ENCODE measurements at places on chromosomes 12 and 14.

DNA sequence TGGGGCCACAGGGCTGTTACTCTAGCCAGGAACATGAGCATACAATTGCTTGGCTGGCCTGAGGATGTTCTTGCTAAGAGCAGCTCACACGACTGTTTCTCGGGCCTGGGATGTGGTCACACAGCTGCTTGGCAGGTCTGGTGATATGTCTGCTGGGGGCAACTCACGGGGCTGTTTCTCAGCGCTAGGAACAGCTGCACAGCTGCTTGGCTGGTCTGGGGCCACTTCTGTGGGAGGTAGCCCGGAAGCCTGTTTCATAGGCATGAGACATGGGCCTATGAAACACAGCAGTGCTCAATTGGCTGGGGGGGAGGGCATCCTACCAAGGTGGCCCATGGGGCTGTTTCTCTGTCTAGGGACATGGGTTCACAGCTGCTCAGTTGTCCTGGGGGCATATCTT lies 73.4 kb upstream of the DDHD1 start:
- no peak for DNase-seq

GRCh38 chr14:105888784-105889665 lies 362.6 kb downstream of the TMEM121 start:
- DNase-seq, result no peak

- no peak for DNase-seq
Observed at GRCh38 chr12:121278169-121279070, 18.1 kb downstream of the CAMKK2 start.

GRCh38 chr14:51999084-51999483 lies 9.7 kb downstream of the RTRAF start:
- DNase-seq, result peak; percentile 81

GRCh38 chr14:72925815-72926291 lies 411 bp upstream of the DCAF4 start:
- DNase-seq, result no peak

DNA sequence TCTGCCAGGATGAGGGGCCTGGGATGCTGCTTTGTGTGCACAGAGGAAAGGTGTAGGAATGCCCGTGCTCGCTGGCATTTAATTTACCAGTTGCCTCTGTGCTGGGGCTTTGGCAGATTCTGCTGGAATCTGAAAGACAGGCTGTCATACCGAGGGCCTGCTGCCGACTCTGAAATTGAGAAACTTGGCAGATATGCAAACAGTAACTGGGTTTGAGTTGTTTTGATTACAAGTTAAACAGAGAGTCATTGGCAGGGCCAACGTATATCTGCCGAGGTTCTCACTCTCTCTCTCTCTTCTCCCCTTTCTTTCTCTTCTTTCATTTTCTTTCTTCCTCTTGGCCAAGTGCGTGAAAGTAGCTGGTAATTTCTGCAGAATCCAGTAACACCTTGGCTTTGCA lies 618.7 kb downstream of the VRK1 start:
- DNase-seq, result no peak

DNA sequence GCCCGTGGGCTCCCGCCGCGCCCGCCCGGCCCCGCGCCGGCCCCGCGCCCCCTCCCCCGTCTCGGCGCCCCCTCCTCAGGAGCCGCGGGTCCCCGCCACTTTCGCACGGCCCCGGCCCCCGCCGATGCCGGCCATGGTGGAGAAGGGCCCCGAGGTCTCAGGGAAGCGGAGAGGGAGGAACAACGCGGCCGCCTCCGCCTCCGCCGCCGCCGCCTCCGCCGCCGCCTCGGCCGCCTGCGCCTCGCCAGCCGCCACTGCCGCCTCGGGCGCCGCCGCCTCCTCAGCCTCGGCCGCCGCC lies 263 bp downstream of the RCOR1 start:
- no peak for DNase-seq

- DNase-seq, result no peak
Observed at GRCh38 chr12:44157359-44157758, 321.5 kb downstream of the TMEM117 start.

- DNase-seq, result no peak
Observed at GRCh38 chr14:104581521-104581920, 2.0 kb downstream of the C14orf180 start.

DNA sequence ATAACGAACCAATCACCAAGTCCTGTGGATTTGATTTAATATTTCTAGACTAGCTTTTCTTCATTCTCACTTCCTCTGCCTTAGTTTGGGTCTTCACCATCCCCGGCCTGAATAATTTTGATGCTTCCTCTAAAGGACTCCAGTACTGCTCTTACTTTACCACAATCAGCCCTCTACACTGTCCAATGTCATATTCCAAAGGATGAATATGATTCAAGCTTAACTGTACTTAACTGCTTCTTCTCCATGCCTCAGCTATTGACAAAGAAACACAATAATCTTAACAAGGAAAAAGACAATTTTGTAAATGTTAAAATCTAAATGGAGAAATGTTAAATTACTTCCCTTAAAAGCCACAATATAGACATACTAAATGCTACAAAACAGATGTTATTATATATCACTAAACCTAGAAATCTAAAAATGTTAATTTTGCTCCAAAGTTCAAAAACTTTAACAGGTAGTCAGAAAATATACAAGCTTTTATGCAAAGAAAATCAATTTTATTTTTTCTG lies 70.2 kb downstream of the STXBP6 start:
- DNase-seq, result no peak

DNA sequence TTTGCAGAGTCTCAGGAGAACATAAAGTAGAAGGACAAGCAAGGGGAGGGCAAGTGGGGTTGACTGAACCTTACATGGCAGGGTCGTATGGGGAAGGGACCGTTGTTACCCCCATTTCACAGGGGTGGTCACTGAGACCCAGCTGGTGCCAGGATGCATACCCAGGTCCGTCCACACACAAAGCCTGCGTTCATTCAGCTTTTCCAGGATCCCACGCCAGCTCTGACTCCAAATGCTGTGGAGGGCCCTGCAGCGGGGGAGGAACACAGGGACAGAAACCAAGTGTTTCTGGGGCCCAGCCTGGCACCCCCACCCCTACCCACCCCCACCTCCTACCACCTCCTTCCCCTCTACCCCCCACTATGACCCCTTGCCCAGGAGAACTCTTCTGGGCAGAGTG lies 16.5 kb upstream of the CHGA start:
- DNase-seq, result no peak

DNA sequence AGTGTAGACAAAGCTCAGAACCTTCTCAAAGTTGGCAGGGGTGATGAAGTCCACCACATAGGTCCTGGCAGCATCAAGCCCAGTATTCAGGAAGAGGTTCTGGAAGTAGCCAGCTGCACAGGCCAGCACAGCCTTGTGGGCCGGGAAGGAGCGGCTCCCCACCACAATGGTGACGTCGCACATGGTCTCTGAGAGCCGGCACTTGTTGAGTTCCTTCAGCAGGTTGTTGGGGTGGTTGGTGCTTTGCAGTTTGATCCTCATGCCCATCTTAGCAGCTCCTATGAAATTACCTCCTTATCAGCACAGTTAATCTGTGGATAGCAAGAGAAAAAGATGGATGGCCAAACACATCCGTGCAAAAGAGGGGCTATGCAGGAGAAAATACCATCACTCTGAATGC lies 1.7 kb downstream of the ZBTB39 start:
- no peak for DNase-seq

DNA sequence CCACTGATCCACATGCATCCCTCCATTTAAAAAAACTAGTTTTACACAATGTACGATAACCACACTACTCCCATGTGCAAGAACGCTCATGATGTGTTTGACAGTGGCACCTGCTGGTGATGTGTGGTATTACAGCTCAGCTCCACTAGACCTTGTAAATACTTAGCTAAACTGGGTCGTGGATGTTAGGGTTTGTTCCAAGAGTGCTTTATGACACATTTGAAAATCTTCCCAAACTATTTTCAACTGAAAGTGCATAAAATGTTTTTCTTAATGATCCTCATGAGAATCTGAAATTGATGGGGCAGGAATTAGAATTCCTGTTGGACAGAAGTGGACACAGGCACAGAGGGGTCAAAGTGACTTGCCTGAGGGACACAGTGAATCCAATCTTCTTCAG lies 99.2 kb downstream of the SCARB1 start:
- DNase-seq, result peak; percentile 73

DNA sequence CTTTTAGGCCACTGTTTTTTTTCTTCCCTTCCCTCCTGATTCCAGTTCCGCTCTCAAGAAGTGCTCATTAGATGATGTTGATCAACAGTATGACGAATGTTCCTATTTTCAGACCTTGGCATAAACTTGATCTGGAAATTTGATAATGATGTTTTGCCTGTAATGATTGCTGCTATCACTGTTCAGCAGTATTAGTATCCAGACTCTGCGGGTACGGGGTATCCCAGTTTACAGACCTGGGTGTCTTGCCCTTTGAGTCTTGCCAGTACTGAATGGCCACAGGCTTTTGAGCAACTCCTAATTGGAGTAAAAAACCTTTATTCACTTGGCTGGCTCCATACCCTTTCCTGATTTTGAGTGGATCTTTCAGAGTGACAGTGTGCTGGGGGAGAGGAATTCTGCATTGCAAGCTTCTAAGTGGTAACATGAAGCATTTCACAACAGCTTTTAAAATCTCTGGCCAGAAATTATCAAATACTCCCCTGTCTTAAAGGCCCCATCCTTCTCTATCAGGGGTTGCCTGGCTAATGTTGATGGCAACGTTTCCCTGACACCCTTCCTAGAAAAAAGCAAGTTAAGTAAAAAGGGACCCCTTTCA lies 5.9 kb upstream of the ASB8 start:
- DNase-seq, result no peak

- no peak for DNase-seq
Observed at GRCh38 chr12:133130808-133131128, 341 bp downstream of the ZNF10 start.

DNA sequence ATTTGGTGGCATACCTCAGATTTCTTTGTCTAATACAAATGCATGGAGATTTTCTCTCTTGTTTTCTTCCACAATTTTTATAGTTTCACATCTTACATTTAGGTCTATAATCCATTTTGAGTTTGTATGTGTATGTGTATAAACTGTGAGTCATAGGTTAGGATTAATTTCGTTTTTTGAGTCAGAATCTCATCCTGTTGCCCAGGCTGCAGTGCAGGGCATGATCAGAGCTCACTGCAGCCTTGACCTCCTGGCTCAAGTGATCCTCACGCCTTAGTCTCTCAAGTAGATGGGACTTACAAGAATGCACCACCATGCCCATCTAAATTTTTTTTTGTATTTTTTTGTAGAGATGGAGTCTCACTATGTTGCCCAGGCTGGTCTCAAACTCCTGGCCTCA lies 71.6 kb downstream of the OTOGL start:
- DNase-seq, result no peak

- DNase-seq, result peak; percentile 83
Observed at GRCh38 chr14:65179918-65180724, 77.8 kb upstream of the MAX start.

- DNase-seq, result peak; percentile 46
Observed at GRCh38 chr12:56150563-56150962, 1.8 kb upstream of the MYL6B start.

DNA sequence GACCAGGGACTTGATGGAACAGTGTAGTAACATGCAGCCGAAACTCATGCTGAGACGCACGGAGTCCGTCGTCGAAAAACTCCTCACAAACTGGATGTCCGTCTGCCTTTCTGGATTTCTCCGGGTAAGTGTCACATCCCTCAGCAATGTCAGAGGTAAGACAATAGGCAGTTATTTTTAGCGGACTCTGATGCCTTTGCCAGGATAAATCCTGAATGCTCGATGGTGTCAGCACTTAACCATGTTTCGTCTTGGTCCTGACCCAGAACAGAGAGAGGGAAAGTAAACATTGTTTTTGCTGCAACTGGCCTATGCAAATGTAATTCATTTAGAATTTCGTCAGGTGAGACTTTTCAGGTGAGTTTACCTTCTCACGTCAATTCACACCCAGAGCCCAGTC lies 112.3 kb downstream of the PLXNC1 start:
- DNase-seq, result no peak

DNA sequence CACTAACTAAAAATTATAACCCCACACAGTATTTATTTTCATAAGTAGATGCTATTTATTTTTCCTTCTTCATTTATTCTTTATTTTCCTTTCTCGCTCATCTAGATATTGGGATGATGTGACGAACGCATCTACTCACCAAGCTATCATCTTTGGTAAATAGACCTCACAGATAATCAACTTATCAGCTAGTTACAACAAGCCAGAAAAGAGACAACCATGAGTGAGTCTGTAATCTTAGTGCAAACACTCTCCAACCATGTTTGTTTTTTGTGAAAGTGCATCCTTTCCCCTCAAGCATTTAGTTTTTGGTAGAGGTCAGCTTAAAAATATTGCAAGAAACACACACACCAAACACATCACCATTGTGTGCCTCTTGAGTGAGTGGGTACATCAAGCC lies 84.9 kb downstream of the SLC25A21 start:
- DNase-seq, result no peak

GRCh38 chr14:68977180-68977717 lies 1.9 kb downstream of the ACTN1 start:
- DNase-seq, result no peak

GRCh38 chr12:26361964-26362363 lies 166.6 kb downstream of the SSPN start:
- DNase-seq, result no peak

GRCh38 chr12:52341066-52341580 lies 19.9 kb upstream of the KRT83 start:
- DNase-seq, result no peak

DNA sequence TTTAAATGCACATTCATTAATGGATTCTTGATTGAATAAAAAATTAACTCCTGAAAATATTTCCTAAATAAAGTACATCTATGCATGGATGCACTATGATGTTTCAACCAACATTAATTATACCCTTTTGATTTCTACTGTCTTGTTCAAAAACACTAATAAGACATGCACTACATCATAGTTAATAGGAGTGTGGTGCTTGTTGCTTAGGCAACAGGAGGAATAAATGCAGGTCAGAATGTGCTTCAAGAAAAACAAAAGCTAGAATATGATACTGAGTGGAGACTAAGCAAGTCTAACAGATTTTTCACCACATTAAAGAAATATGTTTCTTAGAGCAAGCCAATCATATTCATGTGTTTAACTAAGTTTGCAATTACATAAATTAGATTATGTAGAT lies 495.8 kb upstream of the GARIN6 start:
- no peak for DNase-seq

DNA sequence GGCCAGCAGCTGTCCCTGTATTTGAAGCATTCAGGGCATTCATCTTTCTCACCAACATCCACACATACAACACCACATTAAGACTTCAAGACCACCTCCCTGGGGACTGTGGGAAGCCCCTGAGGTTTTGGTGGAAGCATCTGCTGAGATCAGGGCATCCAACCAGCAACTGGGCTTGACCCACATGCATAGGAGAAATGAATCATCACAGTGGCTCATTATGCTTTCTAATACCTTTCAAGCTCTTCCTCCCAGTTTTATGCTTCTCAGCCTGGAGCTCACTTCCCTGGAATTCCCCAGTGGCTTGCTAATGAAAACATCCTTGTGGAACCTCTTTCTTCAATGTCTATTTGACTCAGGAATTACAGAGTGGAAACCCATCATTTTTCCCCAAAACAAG lies 21.4 kb upstream of the CMKLR1 start:
- peak; percentile 73 for DNase-seq

GRCh38 chr12:88509347-88509746 lies 70.9 kb downstream of the KITLG start:
- peak; percentile 69 for DNase-seq

- DNase-seq, result peak; percentile 4
Observed at GRCh38 chr12:44571006-44571550, 305.0 kb downstream of the NELL2 start.

All from fibroblast of skin of right biceps (primary cell).